ENCODE measurements at places on chromosomes 3 and 15.

- DNase-seq, result no peak
These were observed 11.9 kb upstream of the ARHGEF3 start for GRCh38 chr3:56813653-56813960.

DNA sequence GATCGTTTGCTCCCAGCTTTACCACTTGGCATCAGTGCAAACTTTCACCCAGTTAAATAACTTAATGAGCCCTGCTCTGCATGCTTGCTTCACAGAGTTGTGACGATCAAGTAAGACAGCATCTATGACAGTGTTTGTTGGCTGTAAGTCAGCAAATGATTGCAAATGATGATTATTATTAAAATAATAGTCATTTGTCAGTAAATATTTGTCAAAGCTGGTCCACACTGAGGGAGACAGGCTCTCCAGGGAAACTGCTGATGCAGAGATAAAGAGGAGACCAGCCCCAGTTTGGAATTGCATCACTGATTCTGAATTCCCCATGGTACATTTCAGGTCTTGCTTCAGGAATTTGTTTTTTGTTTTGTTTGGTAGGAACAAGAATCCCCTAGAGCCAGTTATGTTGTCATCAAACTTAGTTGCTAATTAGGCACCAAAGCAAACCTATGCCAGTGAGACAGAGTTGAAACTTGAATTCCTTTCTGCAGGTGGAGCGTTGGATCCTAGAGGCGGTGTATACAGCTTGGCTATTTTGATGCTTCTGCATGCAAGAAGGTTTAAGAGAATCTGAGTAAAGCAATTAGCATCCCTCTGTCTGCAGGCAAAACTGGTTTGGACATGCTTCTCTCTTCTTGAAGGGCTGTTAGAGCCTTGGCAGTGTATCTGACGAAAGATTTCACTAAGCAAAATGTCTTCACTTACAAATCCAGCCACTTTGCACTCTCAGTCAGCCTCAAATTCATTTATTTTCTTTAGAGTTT, 338.6 kb upstream of the TPRG1 start:
- no peak for DNase-seq

GRCh38 chr3:186213946-186214345, 105.1 kb upstream of the ETV5 start:
- DNase-seq, result no peak

DNA sequence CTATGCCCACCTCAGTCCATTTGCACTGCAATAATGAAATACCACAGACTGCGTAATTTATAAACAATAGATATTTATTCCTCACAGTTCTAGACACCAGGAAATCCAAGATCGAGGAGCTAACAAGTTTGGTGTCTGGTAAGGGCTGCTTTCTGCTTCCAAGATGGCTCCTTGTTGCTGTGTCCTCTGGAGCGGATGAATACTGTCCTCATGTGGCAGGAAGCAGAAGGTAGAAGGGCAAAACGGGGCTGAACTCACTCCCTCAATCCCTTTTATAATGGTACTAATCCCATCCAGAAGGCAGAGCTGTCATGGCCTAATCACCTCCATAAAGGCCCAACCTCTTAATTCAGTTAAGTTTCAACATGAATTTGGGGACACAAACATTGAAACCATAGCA, 75.3 kb downstream of the P2RY1 start:
- no peak for DNase-seq

GRCh38 chr15:76964157-76964556, 30.8 kb upstream of the PSTPIP1 start:
- no peak for DNase-seq

DNA sequence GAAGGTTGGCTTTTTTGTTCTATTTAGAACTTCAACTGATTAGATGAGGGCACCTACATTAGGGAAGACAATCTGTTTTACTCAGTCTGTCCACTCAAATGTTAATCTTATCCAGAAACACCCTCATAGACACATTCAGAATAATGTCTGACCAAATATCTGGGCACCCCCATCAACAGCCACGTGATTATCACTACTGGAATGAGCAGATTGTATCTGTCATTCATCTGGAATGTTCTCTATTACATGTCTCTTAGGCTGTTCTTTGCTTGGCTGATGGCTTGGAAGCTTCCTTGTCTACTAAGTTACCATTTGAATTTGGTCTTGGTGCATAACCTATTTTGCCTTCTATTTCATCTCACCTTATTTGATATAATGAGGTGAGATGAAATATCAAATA, 15.7 kb upstream of the LRRC58 start:
- DNase-seq, result peak; percentile 65

DNA sequence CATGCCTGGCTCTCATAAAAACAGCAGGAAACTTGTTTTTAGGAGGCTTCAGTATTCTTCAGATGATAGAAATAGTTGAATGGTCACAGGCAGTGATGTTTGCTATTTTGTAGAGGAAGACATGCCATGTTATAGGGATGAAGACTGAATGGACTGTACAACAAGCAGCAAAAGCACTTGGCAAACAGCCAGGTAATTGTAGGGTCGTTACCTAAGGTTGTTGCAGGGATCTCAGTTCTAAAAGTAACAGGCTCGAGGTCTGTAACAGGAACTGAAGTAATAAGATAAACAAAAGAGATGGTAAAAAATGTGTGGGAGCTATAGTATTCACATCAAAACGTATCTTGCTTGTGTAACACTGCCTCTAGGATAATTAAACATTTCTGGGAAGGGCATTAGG, 116.3 kb downstream of the TFG start:
- peak; percentile 12 for DNase-seq

GRCh38 chr3:127542441-127542952, 48.0 kb downstream of the TPRA1 start:
- DNase-seq, result no peak

GRCh38 chr3:82707035-82707434, 945.6 kb upstream of the GBE1 start:
- no peak for DNase-seq

DNA sequence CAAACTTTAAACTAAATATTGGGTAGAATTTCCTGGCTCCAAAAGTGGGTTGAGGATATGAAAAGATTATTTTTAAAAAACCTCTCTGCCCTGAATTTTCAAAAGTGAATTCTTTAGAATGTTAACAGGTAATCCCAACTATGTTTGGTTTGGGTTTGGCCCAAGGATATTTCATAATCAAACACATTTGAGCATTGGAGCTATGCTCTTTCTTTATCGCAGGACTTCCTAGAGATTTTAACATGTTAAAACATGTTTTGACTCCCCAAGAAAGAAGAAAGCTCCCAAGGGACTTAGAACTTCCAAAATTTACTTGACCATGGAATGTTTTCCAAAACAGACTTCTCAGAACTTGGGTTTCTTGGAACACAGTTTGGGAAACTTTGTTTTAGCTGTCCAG, 75.6 kb upstream of the SYNPR start:
- DNase-seq, result no peak

DNA sequence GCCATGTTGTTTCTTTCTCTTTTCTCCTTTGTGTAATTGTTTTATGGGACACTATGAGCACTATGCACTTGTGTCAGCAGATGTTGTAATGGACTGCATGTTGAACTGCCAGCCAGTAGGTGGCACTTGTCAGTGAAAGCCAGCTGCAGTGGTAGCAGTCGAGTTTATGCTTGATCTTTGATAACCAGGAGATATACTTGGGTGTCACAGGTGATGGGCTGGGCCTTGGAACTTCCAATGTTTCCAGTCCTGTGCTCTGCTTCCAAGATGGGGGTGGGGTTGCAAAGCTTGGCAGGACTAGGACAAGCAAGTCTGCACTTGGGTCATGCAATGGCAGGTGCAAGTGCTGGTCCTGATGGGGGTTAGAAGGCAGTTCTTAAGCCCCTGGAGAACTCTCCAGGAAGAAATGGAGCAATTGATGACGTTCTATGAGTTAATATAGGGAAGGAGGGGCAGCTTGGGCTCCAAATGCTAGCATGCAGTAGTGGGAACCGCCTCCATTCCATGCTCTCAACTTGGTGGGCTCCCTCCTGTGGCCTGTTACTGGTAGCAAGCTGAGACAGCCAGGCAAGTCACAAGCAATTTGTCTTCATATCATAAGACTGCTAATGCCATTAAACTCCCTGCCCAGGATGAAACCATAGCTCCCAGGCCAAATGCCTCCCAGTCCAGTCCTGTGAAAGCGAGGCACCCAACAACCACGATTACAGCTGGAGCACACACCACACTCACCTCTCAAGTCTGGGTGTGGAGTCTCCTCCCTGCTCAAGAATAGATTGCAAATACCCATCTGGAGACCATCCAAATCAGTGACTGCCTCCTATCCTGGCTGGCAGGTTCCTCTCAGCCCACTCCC, 287.2 kb downstream of the CGGBP1 start:
- peak; percentile 42 for DNase-seq

DNA sequence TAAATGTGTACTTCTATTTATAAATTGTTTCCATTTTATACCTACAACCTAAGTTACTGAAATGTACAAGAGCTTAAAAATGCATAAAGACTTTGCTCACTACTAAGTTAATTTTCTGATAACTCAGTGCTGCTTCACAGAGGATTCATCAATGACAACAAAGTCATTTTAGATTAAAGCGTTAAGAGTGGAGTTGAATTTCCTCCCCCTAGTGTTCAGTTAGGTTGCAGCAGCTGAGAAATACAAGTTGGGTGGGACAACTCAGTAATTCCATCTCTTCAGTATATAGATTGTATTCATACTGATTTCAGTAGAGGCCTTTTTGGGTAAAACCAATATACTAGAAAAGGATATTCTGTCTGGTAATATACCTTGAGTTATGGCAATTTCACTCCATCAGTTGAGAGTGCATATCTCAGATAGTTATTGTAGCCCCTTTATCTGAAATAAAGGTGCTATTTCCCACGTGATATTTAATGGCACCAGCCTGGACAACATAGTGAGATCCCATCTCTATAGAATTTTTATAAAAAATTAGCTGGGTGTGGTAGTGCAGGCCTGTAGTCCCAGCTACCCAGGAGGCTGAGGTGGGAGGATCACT, 6.9 kb upstream of the RPL35A start:
- peak; percentile 57 for DNase-seq

DNA sequence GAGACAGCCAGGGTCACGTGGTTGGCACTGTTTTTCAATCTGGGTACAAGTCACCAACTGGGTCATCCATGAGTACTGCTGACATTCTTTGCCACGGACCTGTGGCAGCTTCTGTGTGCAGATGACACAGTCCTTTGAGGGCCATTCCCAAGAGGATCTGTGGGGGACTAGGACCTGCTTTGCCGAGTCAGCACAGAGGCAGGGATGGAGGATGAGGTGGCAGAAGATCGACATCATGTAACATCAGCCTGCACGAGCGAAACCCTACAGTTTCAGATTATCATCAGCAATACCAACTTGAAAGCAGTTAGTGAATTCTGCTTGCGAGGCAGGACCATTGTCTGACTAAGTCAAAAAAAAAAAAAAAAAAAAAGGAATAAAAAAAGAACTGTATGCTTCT, 227.7 kb downstream of the FOXP1 start:
- peak; percentile 9 for DNase-seq

DNA sequence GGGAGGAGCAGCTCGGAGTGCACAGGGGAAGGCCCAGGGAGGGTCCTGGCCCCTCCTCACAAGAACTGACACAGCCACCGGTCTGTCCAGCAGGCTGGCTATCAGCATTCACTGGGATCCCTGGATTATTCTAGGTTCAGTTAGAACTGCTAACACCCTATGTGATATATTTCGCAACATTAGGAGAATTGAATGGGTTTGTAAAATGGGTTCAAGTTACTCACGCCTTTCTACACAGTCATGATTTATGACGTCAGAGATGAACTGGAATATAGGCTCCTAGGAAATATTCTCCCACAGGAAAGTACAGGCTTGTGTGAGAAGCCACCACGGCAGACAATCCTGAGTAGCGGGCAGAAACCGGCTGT, 969 bp upstream of the BSN start:
- peak; percentile 16 for DNase-seq

- DNase-seq, result peak; percentile 92
These were observed 36.3 kb downstream of the PRICKLE2 start for GRCh38 chr3:64188810-64189560.

DNA sequence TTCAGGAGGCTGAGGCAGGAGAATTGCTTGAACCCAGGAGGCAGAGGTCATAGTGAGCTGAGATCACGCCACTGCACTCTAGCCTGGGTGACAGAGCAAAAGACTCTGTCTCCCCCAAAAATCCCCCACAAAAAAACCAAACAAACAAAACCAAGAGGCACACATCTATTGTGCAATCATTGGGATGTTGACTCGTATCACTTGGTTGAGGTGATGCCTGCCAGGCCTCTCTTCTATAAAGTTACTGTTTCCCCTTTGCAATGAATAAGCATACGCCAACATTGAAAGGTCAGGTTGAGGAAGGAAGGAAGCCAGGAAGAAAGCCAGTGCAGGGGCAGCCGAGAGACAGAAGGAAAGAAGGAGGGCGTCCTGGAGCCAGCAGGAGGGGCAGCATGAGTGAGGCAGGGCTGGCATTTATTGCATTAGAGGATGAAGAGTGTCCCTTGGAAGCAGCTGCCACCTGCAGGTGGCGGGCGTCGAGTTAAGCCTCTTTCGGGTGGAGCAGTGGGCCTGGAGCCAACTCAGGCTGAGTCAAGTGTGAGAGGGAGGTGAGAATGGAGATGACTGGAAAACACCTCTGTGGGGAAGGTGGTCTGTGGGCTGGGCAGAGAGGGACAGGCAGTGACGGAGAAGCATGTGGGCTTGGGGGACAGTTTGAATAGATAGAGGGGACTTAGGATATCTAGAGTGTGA, 8.3 kb upstream of the CSPG4 start:
- DNase-seq, result peak; percentile 50

GRCh38 chr3:99869621-99870020, 52.0 kb downstream of the CMSS1 start:
- no peak for DNase-seq

DNA sequence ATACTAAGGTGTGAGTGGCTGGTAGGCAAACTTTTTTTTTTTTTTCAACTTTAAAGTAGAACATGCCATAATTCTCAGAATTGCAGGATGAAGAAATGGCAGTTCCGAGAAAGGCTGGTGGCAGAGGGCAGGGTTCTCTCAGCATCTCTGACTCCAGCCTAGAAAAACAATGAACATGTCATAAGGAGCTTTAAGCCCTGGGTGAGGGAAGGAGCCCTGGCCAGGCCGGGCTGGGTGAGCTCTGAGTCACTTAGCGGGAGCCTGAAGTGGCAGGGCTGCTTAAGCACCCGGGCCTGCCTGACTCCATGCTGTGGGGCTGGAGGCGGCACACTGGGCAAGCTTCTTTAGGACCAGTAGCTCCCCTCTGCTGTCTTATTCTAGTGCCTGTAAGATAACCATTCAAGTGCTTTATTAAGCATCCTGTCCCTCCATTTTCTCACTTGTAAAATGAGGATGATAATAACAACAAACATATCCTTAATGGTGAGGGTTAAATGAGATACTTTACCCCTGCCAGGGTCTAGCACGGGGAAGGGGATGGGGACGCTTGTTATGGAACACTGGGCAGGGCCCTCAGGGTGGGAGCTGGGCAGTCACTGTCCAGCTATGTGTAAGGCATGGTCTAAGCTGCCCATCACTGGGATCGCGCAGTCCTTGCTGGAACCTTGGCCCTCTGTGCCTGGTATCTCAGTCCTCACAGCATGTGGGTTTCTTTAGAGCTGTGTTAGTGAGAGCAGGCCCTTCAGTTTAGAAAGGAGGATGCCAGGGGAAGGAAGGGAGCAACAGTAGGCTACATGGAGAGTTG, 18.4 kb downstream of the SMAD6 start:
- DNase-seq, result peak; percentile 92

DNA sequence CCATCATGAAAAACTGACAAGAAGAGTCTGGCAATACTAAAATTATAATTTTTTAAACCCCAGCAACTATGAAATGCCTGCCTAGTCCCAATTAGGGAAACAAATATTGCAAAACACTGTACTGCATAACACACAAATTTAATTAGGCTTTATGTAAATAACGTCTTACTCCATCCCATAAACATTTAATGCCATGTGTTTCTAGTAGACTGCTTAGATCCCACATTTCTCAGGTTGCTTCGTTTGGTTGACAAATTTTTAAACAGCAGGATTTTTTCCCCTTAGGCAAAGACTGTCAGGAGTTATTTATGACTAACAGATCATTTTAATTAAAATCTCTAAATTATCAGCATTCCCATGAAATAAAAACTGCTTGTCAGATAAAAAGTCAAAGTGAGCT, 29.9 kb downstream of the EIF2AK4 start:
- DNase-seq, result no peak

All from fibroblast of skin of back (primary cell).